Activated CD8-positive, alpha-beta memory T cell treated with anti-CD3 and anti-CD28 coated beads for 1 hour (primary cell): ENCODE measurements at places on chromosomes 12 and 14.

- no peak for DNase-seq
Measured at GRCh38 chr12:19707948-19708409, 268.7 kb downstream of the AEBP2 start.

GRCh38 chr14:86168371-86168770 is 638.4 kb downstream of the FLRT2 start:
- no peak for DNase-seq

DNA sequence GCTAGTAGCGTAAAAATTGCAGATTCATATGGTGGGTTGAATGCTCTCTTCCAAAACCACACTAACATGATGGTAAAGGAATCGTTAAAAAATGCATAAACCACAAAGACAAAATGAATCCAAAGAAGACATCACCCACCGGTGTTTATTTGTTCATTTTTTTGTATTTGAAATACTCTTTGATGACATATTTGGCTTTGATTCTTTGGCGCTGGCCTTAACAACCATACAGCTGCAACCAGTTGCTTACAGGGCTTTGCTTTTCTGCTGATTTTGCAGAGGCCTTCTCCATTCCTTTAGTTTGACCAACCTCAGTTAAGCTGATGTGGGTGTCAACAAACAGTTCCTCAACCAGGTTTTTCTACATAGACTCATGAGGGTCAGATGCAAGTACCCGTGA is 103.5 kb downstream of the CACNA1C start:
- DNase-seq: no peak

- no peak for DNase-seq
Measured at GRCh38 chr12:26292596-26292995, 97.2 kb downstream of the SSPN start.
